ENCODE measurements at places on chromosomes 11 and 22.

DNA sequence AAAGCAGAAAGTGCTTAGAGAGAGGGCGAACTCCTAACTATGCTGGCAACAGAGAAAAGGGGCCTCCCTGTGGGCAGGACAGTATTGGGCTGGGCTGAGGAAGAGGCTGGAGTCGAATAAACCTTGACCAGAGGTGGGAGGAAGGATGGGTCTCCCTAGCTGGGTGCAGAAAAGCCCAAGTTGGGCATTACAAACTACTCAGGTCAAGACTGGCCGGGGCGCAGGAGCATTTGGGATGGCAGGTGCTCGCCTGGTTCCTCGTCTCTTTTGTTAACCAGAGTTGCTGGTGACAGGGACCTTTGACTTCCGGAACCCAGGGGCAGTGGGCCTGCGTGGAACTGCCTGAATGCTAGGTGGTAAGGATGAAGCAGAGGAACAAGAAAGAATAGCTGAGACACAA, 80.3 kb upstream of the SHISAL1 start:
- no peak for DNase-seq

GRCh38 chr22:23144932-23145877, at the start of gene RAB36:
Gene RAB36, plus strand, starts transcription at chr22:23145477. Its CDS starts 1,140 bp downstream, at chr22:23146617.
- DNase-seq, result peak; percentile 99

- no peak for DNase-seq
Measured at GRCh38 chr22:46589141-46589748, 30.9 kb upstream of the GRAMD4 start.

DNA sequence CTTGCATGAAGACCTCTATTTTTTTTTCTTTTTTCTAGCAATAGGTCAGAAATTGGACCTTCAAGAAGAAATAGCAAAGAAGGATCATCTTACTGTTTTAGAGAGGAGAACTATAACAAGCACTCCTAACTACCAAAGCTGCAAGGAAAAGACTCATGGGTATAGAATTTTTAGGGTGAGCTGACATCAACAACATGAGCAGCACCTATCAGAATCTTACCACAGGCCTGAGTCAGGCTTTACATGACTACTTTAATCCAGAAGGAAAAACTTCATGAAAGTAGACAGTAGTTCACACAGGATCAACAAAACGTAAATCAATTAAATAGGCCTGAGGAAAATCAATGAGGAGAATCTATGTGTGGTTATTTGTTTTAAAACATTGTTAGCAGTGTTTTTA, 130.5 kb downstream of the FAM76B start:
- no peak for DNase-seq

DNA sequence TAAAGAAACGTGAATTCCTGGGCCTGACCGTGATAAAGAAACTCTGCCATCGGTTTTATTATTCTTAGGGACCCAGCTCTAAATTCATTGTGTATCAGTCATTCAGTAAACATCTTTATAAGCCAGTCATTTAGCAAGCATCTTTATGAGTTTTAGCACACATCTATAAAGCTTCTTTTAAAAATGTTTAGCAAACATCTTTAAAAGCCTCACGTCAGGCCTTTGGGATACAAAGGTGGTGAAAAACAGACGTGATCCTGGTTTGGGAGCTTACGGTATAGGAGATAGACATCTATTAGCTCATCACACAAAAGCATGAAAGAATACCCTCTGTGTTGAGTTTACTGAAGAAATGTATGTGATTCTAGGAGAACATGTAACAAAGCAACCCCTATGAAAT, 320.2 kb downstream of the LARGE1 start:
- DNase-seq, result no peak

- DNase-seq, result no peak
Measured at GRCh38 chr11:92980312-92980711, 10.9 kb downstream of the MTNR1B start.

- no peak for DNase-seq
Measured at GRCh38 chr22:16387088-16387487, 205.5 kb downstream of the CCT8L2 start.

- no peak for DNase-seq
Measured at GRCh38 chr11:35010654-35011053, 94.2 kb downstream of the PDHX start.

DNA sequence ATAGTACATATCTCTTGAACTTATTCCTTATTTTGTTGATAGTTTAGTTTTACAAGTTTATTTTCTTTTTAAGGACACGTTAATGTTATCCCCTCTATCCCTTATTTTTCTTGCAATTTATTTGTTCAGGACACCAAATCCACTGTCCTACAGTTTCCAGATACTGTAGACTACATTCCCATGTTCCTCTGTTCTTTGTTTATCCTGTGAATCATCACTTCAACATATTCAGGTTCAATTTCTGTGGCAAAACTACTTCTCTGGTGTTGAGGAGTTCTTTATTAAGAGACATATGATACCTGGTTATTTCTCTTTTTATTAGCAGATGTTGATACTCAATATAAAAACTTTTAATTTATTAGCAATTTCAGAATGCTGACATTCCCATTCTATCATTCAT, 72.8 kb upstream of the CLNS1A start:
- no peak for DNase-seq

GRCh38 chr11:46896719-46897406, 21.5 kb downstream of the LRP4 start:
- DNase-seq, result peak; percentile 68

GRCh38 chr11:3148990-3149851, 15.9 kb downstream of the OSBPL5 start:
- DNase-seq, result no peak

DNA sequence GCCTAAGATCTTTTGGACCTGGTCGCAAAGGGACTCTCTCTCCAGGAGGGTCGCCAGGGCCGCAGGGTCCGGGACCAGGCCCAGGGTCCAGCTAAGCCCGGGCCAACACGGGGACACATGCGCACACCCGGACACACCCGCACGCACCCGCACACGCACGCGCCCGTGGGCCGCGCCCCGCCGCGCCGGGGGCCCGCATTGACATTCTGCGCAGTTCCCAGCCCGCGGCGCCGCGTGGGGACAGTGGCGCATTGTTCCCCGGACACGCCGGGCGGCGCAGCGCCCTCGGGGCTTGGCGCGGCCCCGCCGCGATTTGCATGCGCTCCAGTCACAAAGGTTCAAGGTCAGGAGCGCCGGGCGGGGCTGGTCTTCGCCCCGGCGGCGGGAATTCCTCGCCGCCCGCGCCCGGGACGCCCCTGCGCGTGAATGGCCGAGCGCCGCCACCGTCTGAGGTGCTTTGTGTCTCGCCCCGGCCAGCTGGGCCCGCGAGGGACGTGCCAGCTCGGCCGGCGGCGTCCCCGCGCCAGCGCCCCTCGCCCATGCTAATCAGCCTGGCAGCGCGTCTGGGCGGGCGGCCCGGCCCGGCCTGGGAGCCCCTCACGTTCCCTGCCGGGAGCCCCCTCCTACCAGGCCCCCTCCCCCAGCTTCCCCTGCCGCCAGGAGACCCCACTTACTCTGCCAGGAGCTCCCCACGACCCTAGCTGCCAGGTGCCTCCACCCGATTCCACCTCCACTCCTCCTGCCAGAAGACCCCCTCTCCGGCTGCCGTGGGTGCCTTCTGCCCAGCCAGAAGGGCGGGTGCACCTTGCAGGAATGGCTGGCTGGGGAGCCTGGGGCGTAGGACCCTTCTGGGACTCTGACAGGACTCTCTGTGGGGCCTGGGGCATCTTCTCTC, 50.5 kb upstream of the WNT7B start:
- no peak for DNase-seq

GRCh38 chr22:49150801-49151221, 676.9 kb downstream of the BRD1 start:
- no peak for DNase-seq

- no peak for DNase-seq
Measured at GRCh38 chr11:113681711-113682413, 24.2 kb downstream of the TMPRSS5 start.

DNA sequence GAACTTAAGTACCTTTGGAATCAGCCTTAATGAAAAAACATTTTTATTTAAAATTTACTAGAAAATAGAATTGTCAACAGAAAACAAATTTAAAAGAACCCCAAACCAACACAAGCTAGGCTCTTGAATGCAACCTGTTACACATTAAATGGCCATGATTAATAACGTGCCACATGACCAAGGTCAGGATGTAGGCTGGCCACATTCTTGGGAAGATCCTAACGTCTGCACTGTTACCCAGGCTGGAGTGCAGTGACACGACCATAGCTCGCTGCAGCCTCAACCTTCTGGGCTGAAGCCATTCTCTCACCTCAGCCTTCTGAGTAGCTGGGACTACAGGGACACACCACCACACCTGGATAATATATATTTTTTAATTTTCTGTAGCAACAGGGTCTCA, 126.4 kb upstream of the APOA1 start:
- no peak for DNase-seq

GRCh38 chr22:47148956-47149728, 386.7 kb downstream of the TBC1D22A start:
- DNase-seq, result no peak

DNA sequence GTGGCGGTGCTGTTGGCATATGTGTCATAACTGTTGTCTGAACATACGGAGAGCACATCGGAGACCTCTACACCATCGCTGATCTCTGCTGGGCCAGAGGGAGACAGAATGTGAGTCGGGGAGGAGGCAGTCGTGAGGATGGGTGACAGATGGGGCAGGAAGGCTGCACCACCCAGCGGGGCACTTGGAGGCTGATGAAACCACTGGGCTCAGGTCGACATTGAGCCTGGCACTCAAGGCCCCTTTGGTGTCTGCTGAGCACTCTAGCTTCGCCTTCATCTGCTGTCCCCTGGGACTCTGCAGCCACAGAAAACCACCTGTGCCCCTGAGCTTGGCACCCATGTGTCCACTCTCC, 2.5 kb upstream of the KLHL35 start:
- no peak for DNase-seq

- no peak for DNase-seq
Measured at GRCh38 chr11:6692128-6692527, 9.0 kb upstream of the MRPL17 start.

GRCh38 chr22:31474743-31475142, 14.9 kb downstream of the EIF4ENIF1 start:
- DNase-seq, result no peak

DNA sequence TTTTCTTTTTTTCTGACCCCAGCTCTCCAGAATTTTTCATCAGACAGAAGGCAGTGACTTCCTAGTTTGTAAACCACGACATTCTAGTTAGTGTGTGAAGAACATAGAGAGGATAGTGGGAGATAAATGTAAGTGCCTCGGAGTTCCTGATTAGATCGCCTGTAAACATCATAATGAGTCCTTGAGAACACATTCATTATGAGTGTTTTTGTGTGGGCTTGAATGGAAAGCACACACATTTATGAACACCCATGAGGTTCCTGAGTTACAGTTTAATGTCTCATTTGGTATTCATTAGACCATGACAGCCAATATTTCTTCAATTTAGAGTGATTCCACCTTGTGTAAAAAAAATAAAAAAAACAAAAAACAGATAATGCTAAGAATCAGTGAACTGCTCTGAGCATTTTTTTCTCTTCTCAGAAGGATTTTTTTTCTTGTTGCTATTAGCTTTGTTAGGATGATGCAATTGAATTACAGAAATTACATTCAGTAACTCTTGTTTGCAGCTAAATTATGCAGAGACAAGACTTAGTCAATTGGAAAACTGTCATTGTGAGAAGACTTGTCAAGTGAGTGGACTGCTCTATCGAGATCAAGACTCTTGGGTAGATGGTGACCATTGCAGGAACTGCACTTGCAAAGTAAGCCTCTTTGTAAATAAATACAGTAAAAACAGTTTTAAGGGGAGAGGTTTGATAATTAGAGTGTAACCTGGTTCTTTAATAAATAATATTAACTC, 257.6 kb downstream of the NELL1 start:
- no peak for DNase-seq

GRCh38 chr22:43170131-43170480, 16.8 kb downstream of the TTLL12 start:
- no peak for DNase-seq

DNA sequence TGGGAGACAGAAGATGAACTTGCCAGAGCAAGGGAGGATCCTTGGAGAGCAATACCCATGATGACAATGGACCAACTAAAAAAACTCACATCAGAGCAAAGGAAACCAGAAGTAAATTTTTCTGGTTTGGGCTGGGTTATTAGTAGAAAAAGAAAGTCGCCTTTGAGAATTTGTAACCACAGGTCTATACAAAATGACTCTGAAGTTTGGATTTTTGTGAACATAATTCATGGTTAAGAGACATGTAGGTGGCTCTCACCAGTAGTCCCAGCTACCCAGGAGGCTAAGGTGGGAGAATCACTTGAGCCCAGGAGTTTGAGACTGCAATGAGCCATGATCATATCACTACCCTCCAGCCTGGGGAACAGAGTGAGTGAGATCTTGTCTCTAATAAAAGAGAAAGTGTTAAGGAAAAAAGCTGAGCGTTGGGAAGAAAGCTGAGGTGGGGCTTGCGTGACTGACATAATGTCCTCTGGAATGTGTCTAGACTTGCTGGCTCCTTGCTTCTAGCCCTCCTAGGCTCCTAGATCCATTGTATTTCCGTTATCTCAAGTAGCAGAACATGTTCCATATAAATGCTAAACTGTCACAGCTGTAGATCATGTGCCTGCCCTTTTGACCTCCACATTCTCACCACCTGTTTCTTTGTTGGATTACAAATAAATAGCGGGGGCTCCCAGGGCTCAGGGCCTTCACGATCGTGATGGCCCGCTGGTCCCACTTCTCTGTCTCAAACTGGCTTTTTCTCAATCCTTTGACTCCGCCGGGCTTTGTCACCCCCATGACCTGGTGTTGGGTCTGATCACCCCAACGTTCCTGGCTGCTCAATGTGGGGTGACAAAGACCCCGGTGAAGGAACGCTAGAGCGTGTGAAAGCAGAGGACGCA, 56.2 kb upstream of the SC5D start:
- no peak for DNase-seq

GRCh38 chr11:81331088-81331487, 1402.6 kb downstream of the FAM181B start:
- DNase-seq, result no peak

- no peak for DNase-seq
Measured at GRCh38 chr11:106818443-106818842, 199.8 kb downstream of the GUCY1A2 start.

DNA sequence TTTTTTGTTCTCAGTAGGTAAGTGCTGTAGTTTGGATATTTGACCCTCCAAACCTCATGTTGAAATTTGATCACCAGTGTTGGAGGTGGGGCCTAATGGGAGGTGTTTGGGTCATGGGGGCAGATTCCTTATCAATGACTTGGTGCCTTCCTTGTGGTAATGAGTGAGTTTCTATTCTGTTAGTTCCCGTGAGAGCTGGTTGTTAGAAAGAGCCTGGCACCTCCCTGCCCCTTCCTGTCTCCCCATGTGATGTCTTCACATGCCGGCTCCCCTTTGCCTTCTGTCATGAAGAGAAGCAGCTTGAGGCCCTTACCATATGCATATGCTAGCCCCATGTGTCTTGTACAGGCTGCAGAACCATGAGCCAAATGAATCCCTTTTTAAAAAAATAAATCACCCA, 138.3 kb downstream of the TMEM135 start:
- DNase-seq, result peak; percentile 13

GRCh38 chr11:97739932-97740800, 1280.6 kb upstream of the CNTN5 start:
- no peak for DNase-seq

- DNase-seq, result no peak
Measured at GRCh38 chr11:44848203-44848962, 102.3 kb downstream of the TP53I11 start.
